SW480 (cell line): ENCODE measurements at places on chromosomes 5 and 9.

GRCh38 chr5:74105126-74105780 lies 479.3 kb downstream of the ARHGEF28 start:
- DNase-seq, result no peak

GRCh38 chr5:95262933-95263660 lies 21.8 kb downstream of the MCTP1 start:
- DNase-seq, result peak; percentile 16

- DNase-seq, result no peak
Measured at GRCh38 chr9:116653348-116654058, 33.6 kb upstream of the TRIM32 start.

DNA sequence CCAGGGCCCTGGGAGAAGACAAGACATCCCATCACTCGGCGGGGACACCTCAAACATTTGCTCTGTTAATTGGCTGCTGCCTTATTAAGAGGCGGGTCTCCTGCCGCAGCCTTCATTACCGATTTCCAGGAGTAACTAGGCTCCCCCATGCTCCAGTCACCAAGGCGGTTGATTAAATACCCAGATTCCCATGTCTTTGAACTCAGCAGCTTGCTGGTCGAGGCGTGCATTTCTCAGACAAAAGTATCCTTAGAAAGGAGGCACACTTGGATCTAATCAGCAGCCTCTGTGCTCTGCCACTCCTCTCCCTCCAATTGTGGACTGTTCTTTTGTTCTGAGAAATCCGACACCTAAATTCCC lies 228.8 kb downstream of the FSTL4 start:
- DNase-seq, result no peak

GRCh38 chr9:126838055-126838811 lies 22.2 kb upstream of the ZBTB34 start:
- no peak for DNase-seq

- no peak for DNase-seq
Measured at GRCh38 chr9:121811140-121811539, 159.7 kb downstream of the DAB2IP start.
